ENCODE measurements at places on chromosomes 4 and X.

- H3K27ac ChIP-seq, result no peak overlapping the region
- H3K36me3 ChIP-seq, result no peaks in the 10 kb centered on the region
- H3K4me3 ChIP-seq, result no peak overlapping the region
- H3K4me1 ChIP-seq, result no peaks in the 10 kb centered on the region
- DNase-seq, result no peak
- H3K27me3 ChIP-seq, result no peaks in the 10 kb centered on the region
Measured at GRCh38 chr4:64464581-64464980, 55.3 kb upstream of the TECRL start.

DNA sequence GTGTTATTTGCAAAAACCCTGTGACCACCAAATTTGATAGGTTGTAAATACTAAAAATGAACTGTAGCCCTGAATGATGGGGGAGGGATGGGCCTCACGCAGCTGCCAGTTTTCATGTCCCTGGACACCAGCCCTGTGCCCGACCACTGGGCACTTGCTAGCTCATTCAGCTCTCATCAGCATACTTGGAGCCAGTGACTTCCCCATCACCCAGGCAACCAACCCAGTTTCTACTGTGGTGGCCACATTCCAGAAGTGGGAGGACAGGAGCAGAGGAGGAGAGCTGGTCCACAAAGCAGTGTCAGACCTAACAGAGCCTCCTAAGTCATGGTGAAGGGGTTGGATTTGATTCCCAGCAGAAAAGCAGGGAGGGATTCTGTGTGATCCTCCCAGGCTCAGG, 128.2 kb downstream of the CPEB2 start:
- H3K4me1 ChIP-seq, result no peaks in the 10 kb centered on the region
- H3K4me3 ChIP-seq, result no peak overlapping the region
- H3K36me3 ChIP-seq, result no peaks in the 10 kb centered on the region
- DNase-seq, result no peak

- peaks cover 13% of the 10 kb centered on the region for H3K4me1 ChIP-seq
- DNase-seq, result no peak
- no peak overlapping the region for H3K27ac ChIP-seq
- no peak overlapping the region for H3K4me3 ChIP-seq
Measured at GRCh38 chr4:38859501-38859900, 2.9 kb upstream of the TLR6 start.

DNA sequence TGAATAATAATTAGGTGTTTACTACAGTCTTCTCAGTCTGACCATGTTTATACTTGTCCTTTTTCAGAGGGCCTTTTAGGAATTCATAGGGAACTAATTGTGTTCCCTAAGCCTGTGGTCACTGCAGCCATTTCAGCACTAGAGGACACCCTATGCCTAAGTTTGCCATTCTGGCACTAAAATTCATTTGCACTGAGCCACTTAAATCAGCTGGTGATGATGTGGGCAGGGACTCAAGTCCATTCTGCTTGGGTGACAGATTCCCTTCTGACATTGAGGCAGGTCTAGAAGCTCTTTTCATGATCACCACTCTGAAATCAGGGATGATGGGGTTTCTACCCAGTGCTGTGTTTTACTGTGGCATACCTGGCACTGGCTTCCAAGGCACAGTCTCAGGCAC, 1178.9 kb upstream of the DIAPH2 start:
- H3K4me1 ChIP-seq, result no peaks in the 10 kb centered on the region
- H3K27me3 ChIP-seq, result no peaks in the 10 kb centered on the region
- DNase-seq, result no peak
- H3K36me3 ChIP-seq, result no peaks in the 10 kb centered on the region
- H3K27ac ChIP-seq, result no peak overlapping the region
- H3K4me3 ChIP-seq, result no peak overlapping the region

- peaks cover 11% of the 10 kb centered on the region for H3K36me3 ChIP-seq
- H3K27me3 ChIP-seq, result no peaks in the 10 kb centered on the region
- peaks cover 53% of the 10 kb centered on the region for H3K4me1 ChIP-seq
Measured at GRCh38 chr4:185204238-185204910, 574 bp upstream of the CFAP97 start.
